ENCODE measurements at places on chromosomes 2 and 18.

GRCh38 chr2:220043990-220044335 is 416.5 kb downstream of the SLC4A3 start:
- DNase-seq, result no peak

GRCh38 chr2:230269715-230270114 is 44.2 kb downstream of the SP140 start:
- no peak for DNase-seq

DNA sequence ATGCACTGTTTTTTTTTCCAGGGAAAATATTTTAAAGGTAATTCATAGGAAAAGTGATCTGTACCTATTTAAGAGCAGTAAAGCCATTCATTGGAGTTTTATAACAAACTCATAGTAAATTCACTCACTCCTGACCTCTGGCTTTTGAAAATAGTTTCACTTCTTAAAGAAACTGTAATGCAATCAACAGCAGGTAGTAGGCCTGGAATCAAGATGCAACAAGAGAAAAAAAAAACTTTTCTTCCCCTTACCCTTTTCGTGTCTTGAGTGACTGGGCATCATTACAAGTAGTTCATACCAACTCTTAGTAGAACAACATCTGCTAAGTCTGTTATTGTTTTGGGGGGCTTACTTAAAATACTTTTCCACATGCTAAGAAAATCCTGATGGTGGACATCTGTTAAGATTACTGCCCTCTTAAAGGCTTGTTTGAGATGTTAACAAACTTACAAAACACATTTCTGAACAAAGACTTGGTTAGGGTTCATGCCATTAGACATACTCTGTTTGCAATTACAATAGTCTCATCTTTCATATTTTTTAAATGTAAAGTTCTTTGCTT is 164.1 kb upstream of the FOSL2 start:
- DNase-seq, result no peak

DNA sequence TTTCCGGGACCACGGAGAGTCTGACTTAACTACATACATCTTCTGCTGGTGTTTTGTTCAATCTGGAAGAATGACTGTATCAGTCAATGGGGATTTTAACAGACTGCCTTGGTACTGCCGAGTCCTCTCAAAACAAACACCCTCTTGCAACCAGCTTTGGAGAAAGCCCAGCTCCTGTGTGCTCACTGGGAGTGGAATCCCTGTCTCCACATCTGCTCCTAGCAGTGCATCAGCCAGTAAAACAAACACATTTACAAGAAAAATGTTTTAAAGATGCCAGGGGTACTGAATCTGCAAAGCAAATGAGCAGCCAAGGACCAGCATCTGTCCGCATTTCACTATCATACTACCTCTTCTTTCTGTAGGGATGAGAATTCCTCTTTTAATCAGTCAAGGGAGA is 23.1 kb downstream of the ICOS start:
- no peak for DNase-seq

GRCh38 chr18:26746826-26747475 is 118.6 kb downstream of the AQP4 start:
- no peak for DNase-seq

DNA sequence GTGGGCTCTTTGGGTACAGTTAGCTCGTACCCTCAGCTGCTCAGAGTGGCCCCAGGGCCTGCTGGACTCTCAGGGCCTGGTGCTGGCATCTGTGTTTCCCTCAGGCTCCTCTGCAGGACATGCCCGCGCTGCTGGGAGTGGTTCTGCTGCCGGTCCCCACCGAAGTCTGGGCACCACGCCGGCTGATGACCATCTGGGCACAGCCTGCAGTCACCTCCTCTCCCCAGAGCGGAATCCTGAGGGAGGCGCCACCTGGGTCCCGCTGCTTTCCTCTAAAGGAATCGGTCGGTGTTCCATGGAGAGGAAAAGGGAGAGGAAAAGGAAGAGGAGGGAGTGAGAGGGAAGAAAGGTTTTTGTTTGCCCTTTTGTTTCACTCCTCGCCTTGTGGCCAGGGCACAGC is 43.6 kb downstream of the MC2R start:
- no peak for DNase-seq

- no peak for DNase-seq
Observed at GRCh38 chr18:44750774-44751173, 70.1 kb downstream of the SETBP1 start.

DNA sequence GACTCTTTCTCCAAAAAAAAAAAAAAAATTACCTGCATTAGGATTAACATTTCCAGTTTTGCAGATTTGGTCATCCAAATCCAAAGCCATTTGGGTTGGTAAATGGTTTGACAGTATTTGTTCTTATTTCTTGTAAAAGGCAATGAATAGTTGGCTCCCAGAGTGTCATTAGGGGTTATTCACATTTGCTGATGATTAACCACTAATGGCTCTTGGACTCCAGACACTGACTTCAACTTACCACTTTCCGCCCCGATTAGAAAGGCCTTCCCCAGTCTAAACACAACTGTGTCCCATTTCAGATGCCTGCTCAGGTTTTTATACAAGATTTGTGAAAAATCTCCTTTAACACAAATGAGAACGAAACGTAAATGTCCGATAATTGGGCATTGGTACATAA is 9.6 kb upstream of the TGIF1 start:
- DNase-seq, result no peak

GRCh38 chr2:232879618-232880494 is 9.8 kb downstream of the SNORC start:
- no peak for DNase-seq

DNA sequence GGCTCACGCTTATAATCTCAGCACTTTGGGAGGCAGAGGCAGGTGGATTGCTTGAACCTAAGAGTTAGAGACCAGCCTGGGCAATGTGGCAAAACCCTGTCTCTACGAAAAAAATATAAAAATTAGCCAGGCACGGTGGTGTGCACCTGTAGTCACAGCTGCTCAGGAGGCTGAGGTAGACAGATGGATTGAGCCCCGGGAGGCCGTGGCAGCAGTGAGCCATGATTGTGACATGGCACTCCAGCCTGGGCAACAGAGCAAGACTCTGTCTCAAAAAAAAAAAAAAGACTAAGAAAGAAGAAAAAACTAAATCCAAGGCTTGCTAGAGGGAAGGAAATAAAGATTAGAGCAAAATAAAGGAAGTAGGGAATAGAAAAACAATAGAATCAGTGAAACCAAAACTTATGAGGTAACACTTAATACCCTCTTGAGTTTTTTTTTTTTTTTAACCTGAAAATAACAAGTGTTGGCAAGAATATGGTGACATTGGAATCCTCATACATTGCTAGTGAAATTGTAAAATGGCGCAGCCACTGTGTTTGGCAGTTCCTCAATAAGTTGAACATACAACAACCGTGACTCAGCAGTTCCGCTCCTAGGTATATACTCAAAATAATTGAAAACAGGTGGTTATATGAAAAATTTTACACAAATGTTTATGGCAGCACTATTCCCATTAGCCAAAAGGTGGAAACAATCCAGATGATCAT is 85.2 kb downstream of the EML4 start:
- DNase-seq, result no peak

DNA sequence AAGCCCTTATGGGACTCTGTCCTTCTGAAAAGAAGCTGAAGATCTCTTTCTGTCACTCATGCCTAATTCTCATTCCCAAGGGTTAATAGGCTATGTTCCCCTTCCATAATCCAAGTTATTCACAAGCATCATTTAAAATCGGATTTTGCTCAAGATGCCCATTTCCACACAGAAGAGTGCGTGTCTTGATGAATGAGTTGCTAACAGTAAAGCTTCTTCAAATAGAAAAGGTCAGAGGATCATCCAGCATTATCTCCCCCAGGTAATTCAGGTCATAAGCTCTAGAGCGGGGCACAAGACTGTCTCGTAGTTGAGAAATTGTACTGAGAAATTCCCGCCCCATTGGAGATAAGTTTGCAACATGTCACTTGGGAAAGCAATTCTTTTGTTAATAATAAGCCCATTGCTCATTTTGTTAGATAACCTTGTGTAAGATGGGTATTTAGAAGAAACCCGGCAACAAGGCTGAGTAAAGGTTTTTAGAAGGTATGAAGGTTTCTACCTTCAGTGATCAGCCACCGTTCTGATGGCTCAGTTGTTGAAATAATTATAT is 290.7 kb upstream of the EPAS1 start:
- DNase-seq, result no peak

- no peak for DNase-seq
Observed at GRCh38 chr2:219120082-219120481, 40.5 kb downstream of the NHEJ1 start.

DNA sequence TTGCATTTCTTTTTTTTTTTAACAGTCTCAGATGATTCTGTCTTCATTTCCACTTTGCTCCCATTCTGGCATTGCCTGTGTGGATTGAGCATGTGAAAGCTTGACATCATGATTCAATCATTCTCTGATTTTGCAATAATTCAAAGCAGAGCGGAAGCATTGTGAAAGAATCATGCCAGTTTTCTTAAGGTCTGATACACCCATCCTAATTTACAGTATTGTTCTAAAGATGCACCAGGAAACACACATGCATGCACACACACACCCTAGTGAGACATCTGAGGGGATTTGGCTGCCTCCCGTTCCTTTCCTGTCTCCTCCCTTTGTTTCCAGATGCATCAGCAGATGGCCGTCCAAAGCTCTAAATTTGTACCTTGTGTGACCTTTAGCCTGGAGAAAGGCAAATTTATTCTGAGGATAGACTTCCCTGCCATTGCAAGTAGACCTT is 97.3 kb downstream of the FMNL2 start:
- DNase-seq, result no peak

DNA sequence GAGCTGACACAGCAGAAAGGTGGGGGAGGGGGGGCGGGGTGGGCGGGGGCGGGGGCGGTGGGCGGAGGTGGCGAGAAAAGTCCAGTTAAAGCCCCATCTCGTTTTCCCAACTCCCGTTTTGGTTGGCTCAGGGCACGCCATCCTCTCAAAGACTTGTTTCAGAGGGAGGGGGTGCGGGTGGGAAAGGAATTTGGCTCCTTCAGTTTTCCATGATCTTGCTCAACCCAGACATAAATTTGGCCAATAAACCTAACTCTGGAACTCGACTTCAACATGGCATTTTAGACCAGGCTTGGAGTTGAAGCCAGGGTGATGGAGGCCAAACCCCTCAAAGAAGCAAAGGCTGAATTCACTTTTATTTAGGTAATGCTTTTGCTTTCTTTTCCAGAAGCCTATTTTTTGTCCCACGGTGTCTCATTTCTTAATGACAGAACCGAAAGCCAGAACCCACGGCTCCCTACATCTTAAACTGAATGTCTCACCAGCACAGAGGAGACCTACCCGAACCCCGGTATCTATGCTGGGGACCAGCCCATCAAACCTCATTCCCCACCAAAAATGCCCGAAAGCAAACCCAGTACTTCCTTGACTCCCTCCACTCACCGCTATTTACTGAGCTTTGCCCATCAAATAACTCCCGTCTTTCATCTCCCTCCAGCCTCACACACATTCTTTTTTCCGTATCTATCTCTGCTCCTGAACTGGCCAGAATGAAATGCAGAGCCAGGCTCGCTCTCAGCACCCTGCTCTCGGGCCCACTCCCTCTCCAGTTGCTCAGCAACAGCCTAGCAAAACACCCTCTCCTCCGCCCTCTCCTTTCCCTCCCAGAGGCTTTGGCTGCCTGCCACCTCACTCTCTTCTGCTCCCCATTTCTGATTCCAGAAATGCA is 4.3 kb downstream of the IGFBP5 start:
- DNase-seq, result peak; percentile 75

- no peak for DNase-seq
Observed at GRCh38 chr2:215320679-215321078, 8.8 kb downstream of the ATIC start.

- no peak for DNase-seq
Observed at GRCh38 chr18:23563377-23564043, 22.8 kb downstream of the NPC1 start.

DNA sequence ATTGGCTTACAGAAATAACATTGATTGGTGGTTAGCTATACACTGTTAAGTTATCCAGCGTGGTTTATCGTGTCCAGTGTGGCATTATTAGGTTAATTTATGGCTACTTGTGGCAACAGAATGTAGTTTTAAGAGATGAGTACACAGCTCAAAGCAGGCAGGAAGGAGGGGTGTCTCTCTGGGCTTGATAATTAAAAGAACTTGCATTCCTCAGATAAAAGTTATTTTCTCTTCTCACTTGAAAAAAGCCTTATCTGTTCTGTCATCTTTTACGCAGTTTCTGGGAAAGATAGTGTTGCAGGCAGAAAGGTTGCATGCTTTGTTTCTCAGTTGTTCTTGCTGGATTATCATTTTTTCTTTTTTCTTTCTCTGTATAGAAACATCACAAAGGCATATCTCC is 154.4 kb upstream of the COL3A1 start:
- DNase-seq, result no peak

DNA sequence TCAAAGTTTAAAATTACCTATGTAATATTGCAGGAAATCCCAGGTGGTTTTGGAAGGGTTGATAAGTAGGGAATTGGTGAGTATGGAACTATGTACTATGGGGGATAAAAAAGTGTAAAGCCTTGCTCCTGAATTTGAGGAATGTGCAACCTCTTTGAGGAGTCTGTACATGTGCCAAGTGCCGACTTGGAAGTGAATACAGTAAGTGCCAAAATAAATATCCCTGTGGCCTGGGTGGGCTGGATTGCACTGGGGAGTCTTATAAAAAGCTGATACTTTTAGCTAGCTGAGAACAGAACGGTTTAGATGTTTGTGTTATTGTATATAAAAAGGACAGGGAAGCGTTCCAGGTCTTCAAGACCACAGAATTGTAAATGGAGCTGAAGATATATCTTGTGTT is 317.1 kb upstream of the LRRTM1 start:
- no peak for DNase-seq

- no peak for DNase-seq
Observed at GRCh38 chr2:168315331-168316072, 68.1 kb upstream of the STK39 start.

DNA sequence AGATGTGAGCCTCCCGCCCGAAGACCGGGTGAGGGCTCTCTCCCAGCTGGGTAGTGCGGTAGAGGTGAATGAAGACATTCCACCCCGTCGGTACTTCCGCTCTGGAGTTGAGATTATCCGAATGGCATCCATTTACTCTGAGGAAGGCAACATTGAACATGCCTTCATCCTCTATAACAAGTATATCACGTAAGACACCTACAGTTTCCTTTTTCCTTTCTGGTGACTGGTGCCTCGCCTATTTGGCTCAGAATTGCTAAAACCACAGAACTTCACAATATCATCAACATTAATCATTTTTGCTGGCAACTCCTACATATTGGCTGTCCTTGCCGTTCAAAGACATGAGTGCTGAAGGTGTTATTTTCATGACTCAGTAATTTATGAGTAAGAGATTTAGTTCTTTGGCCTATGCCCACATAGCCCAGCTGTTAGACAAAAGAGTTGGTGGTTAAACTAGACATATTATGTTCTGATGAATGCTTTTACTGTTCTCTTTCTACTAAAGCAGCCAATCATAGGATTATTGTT is 2.2 kb downstream of the STAMBP start:
- DNase-seq, result no peak

DNA sequence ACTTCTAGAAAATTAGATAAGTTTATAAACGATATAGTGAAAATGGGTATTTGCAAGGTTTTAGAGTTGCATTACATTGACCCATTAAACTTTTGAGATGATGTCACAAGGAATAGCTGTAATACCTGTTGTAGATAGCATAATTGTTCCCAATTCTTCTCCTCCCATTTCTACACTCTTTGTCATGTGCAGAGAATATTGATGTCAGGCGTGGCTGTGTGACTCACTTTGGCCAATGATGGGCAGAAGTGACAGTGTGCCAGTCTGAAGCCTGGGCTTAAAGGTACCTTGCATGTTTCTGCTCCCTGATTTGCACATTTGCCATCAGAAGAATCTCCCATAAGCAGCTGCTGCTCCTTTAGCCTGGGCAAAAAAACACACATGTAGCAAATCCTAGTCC is 26.9 kb upstream of the CCBE1 start:
- DNase-seq, result no peak
